ENCODE measurements at places on chromosomes 3 and 15.

DNA sequence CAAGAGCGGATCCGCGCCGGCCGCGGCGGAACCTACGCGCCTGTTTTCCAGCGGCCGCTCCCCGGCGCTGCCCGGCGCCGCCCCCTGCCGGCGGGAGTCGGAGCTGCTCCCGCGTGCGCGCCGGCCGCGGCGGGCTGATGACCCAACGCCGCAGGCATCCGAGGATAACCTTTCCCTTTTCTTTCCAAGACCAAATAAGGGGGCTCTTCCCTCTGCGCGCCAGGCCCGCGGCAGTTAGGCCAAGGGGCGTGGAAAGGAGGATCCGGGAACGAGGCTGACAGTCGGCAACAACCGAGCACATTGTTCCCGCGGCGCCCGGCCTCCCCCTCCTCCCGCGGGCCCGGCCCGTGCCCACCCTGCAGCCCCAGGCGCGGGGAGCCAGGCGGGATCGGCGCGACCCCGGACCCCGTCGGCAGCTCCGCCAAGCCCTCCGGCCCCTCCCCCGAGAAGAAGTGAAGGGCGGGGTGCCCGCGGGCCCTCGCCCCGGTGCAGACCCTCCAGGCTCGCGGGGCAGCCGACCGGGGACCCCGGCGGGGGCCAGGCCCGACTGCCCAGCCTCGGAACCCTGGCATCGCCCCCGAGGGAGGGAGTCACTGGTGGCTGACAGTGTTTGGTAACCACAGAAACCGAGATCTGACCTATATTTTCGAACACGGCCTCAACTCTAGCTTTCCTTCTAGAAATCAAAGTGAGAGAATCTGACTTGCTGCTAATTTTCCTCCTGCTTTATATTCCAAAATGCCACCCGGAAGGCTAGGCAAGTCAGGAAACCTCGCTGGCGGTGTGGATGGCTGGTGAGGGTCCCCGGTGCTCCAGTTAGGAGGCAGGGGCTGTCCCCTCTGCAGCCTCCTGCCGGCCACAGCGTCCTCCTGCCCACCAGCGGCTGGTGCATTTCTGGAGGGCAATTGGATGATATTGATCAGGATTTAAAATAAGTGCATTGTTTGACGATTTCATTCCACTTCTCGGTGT is 45.6 kb upstream of the SYNM start:
- peak; percentile 39 for DNase-seq

DNA sequence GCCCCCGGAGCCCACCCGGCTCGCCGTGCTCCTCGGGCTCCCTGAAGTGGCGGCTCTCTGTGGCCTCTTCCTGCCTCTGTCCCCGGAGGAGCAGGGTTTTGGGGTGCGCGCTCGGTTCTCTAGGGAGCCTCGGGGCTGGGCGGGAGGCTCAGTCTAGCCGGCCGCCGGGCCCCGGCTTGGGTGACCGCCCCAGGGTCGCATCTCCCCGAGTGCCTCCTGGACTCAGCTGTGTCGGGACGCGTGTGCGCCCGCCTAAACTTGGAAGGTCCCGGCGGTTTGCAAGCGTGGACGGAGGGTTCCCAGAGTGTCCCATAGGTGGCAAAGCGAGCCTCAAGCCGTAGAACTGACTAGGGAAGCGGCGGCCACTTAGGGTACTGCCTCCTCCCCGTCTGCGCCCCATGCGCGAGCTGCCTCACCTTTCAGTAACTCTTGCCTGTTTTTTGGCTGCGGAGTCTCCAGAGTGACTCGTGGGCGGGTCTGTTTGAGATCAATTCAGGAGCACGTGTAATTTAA is 601 bp downstream of the ACTL6A start:
- peak; percentile 59 for DNase-seq

GRCh38 chr15:74497584-74497983 is 36.6 kb upstream of the UBL7 start:
- DNase-seq = no peak

- no peak for DNase-seq
Measured at GRCh38 chr3:122886946-122887345, 92.1 kb downstream of the SLC49A4 start.

DNA sequence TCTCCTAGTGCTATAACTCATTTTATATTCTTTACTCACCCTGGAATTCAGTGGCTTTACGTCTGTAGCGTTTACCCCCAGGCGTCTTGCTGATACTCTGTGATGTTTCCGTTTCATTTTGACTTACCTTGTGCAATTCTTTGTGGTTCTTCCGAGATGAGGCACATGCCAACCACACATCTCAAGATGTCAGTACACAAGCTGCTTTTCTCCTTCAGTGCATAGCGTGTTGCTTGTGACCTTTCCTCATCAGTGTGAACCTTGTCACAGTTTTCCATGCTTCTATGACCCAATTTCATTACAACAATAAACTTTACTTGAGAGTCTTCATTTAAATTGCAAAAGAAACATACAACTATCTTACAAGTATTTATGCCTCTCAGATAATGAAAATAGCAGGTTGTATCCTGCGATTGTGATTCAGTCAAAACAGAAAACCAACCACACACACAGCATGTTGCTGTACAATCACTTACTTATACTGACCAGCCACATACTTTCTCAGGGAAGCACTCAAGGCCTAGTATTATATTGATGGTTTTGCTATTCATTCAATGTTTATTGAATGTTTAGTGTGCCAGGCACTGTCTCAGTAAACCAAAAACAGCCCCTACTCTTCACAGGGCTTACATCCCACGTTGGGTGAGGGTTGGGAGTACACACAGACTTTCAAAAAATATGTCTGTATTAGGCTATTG is 4.6 kb upstream of the TBL1XR1 start:
- DNase-seq = no peak

All from T-helper 2 cell (primary cell).